ENCODE measurements at places on chromosomes 4 and X.

DNA sequence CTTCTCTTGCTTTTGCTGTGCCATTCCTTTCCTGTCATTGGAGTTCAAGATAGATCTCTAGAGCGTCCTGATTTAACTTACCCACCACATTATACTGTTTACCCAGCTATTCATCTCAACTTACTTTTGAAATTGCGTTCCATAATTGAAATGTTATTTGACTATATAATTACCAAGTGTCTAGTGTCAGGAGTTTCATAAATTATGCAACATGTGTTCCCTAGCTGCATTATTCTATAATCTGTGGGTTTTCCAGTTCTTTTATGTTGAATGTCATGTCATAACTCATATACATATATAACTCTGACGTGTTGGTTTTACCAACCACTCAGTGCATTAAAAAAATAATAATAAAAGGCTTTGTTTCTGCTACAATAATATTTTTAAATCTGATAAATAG, 285.9 kb upstream of the ARSJ start:
- no peak for DNase-seq

DNA sequence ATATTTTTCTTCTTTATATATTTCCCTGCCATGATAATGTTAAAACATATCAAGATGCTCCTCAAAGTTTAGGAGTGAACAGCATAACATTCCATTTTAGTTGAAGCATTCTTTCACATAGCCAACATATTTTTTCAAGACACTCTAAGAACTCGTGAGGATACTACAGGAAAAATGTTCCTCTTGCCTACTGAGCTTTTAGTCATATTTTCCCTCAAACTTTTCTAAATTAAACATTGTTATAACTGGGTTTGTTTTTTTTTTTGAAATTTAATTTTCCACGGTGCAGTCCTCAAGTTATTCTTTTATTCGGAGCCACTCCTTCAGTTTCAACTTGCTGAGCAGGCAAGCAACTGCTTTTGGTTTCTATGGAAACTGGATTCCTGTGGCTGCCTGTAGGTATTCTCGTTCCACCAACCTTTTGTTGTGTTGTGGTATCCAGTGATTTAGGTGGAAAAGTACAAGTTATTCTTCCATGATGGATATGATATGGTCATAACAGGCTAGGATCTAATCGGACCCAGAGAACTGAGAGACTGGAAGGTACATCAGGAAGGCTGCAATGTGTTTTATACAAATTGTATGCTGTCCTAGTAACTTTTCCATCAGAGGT, 248.0 kb downstream of the TRIML1 start:
- DNase-seq: no peak

GRCh38 chr4:11297201-11297600, 131.5 kb downstream of the HS3ST1 start:
- no peak for DNase-seq

- no peak for DNase-seq
These were observed 633.9 kb upstream of the CPEB2 start for GRCh38 chr4:14368391-14368790.

- no peak for DNase-seq
These were observed 7.3 kb downstream of the TSR2 start for GRCh38 chrX:54447461-54447860.

- DNase-seq: no peak
These were observed 94.3 kb upstream of the PGRMC2 start for GRCh38 chr4:128381748-128382559.

GRCh38 chr4:39937683-39938268, 39.9 kb downstream of the PDS5A start:
- DNase-seq: no peak

Data from stimulated activated CD4-positive, alpha-beta T cell treated with anti-CD3 and anti-CD28 coated beads, Interleukin-1b, Interleukin-23, amount 100 ng/mL, for 1 hour (primary cell).